T-cell (primary cell): ENCODE measurements at places on chromosomes 16 and 17.

- no peak for DNase-seq
Observed at GRCh38 chr17:10156948-10157607, 41.3 kb downstream of the GAS7 start.

DNA sequence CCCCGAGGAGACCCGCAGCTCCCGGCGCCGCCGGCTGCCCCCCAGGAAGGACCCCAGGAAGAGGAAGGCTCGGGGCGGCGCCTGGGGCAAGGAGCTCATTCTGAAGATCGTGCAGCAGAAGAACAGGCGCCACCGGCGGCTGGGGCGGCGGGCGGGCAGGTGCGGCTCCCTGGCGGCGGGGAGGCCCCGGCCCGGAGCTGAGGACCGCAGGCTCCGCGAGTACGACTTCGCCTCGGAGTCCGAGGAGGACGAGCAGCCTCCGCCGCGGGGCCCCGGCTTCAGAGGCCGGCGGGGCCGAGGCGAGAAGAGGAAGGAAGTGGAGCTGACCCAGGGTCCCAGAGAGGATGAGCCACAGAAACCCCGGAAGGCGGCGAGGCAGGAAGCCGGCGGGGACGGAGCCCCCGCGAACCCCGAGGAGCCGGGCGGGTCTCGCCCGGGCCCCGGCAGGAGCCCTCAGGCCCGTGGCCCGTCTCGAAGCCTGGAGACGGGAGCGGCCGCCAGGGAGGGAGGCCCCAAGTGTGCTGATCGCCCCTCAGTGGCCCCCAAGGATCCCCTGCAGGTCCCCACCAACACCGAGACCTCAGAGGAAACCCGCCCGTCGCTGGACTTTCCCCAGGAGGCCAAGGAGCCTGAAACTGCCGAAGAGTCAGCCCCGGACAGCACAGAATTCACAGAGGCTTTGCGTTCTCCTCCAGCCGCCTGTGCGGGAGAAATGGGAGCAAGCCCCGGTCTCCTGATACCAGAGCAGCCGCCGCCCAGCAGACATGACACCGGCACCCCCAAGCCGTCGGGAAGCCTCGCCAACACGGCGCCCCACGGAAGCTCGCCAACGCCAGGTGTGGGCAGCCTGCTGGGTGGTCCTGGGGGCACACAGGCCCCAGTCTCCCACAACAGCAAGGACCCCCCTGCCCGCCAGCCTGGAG lies 22.3 kb upstream of the ZFPM1 start:
- DNase-seq = peak; percentile 26

- no peak for DNase-seq
Observed at GRCh38 chr17:40453881-40454612, 10.8 kb downstream of the IGFBP4 start.

DNA sequence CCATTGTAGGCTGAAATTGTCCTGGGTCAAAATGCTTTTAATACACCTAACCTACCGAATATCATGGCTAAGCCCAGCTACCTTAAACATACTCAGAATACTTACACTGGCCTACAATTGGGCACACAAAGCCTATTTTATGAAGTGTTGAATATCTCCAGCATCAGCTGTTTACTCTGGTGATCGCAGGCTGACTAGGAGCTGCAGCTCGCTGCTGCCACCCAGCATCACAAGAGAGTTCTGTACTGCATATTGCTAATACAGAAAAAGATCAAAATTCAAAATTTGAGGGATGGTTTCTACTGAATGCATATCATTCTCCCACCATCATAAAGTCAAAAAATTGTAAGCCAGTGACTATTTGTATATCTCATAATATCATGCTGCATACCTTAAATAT lies 55.3 kb downstream of the ULK2 start:
- DNase-seq = peak; percentile 4

DNA sequence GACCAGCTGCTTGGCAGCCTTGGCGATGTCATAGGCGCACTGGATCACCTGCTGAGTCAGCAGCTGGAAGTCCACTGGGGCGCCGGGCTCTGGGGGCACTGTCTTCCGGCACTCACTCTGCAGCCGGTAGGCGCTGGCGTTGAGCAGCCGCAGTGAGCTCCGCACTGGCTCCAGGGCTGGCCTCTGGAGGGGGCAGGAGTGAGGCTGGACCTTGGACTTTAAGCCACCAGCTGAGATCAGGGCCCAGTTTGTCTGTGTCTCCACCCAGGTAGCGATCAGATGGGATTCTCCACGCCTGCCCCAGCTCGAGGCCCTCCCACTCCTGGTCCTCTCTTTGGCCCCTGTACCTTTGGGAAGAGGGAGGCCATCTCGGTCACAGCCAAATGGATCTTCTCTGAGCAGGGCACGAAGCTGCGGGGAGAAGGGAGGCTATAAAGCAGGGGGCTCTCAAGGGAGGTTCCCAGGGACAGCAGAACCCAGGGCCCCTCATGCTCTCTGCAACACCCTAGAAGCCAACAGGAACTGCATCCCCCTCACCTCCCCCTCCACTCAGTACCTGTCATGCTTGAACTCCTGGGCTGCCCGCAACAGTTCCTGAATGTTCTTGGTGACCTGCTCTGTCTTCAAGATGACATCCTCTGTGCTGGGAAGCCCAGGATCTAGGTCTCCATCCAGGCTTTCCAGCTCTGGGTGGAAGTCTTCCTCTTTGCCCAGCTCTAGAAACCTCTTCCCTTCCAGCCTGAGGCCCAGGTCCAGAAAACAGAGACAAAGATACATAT lies 6.4 kb downstream of the TP53I13 start:
- DNase-seq = no peak

- no peak for DNase-seq
Observed at GRCh38 chr16:86095131-86095752, 196.3 kb downstream of the IRF8 start.
